NCI-H446 treated with DMSO at 0.1 percent for 48 hours (cell line): ENCODE measurements at places on chromosomes 2 and 18.

DNA sequence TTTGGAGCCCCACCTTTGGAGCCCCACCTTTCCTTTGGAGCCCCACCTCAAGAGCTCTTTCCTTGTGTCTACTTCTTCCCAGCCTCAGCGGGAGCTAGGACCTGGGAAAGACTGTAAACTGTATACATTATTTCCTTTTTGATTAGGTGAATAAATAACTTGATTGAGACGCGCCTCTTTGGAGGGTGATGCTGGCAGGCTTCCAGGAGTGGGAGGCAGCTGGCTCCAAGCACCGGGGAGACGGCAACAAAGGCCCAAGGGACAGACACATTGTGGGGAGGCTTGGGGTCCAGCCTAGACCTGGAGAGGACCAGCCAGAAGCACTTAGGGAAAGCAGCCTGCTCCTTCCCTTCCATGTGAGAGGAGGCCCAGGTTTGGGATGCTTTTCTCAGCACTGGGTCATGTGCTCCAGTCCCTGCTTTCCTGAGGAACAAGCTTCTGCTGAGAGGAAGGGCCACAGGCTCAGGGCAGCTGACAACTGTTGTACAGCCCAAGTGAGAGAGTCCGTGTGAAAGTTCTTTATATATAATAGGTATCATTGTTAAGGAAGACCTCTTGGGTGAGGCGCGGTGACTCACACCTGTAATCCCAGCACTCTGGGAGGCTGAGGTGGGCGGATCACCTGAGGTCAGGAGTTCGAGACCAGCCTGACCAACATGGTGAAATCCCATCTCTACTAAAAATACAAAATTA, 297.2 kb upstream of the SLC14A2 start:
- no peak for DNase-seq

DNA sequence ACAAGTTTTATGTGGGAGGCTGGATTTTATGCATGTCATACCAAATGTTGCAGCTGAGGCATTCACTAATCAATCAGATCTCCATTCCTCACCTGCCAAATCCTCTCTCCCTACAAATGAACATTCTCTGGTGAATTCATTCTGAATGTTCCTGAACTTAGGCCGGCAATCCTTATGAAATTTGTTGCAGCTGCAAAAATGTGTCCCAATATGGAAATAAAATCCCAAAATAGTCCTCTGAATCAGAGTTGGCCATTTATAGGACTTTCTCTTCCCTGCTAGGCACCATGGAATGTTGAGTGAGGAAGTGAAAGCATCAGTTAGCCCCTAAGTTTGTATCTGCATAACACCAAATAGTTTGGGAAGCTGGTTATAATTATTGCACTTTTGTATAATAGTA, 25.6 kb downstream of the GCA start:
- no peak for DNase-seq

- no peak for DNase-seq
Observed at GRCh38 chr2:85340034-85340892, 12.5 kb upstream of the TGOLN2 start.

DNA sequence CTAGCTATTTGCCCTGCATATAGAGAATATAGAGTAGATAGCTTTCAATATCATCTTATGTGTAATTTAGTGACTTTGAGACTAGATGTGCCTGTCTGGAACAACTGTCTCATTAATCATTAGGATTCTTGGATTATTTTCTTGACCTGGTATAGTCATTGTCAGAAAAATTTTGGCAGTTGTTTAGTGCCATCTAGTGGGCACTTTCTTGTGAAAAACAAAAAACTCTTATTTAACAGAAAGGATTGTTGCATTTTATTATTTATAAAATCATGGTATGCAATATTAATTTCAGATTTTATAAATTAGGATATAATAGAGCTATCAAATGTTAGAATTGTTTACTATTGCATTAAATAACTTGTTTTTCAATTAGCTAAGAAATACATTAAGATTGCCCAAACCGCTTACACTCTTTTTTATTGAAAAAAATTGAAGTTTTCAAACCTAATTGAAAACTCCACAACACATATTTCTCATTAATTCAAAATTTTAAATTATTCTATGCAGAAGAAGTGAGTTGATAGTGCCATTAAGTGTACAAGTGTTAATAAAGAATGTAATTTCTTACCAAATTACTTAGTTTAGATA, 80.3 kb downstream of the DYNAP start:
- no peak for DNase-seq

DNA sequence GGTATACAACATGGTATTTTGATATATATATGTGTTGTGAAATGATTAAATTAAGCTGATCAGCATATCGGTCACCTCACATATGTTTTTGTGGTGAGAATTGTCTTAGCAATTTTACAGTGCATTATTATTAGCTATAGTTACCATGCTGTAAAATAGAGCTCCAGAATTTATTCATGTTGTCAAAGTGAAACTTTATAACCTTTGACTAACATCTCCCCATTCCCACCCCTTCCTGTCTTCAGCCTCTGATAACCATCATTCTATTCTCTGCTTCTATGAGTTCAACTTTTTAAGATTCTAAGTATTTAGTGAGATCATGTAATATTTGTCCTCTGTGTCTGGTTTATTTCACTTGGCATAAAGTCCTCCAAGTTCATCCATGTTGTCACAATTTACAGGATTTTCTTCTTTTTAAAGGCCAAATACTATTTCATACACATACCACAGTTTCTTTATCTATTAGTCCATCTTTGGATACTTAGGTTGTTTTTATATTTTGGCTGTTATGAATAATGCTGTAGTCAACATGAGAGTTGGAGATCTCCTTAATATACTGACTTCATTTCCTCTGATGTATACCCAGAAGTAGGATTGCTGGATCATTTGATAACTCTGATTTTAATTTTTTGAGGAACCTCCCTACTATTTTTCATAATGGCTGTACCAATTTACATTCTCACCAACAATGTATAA, 30.3 kb downstream of the NCOA1 start:
- DNase-seq: no peak

DNA sequence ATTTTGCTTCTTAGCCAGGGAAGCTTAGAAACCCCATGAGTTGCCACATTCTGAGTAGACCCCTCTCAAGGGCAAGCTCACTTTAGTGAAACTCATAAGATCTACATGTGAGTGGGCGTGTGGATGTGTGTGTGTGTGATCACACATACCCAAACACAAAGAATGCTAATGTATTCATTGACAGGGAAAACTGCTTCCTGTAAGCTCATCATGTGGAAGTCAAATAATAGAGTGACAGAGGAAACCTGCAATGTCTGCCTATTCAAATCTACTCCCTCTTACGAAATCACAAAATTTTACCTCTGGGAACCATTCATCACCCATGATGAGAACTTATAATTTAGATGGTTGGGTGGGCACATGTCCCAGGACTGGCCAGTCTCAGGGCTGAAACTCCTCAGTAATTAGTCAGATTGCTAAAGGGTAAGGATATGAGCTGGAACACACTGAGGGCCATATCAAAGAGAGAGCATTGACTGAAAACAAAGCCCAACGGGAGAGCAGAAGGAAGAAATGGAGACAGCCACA, 94.5 kb upstream of the CCDC150 start:
- no peak for DNase-seq

- no peak for DNase-seq
Observed at GRCh38 chr2:215396595-215397313, 39.1 kb downstream of the FN1 start.

DNA sequence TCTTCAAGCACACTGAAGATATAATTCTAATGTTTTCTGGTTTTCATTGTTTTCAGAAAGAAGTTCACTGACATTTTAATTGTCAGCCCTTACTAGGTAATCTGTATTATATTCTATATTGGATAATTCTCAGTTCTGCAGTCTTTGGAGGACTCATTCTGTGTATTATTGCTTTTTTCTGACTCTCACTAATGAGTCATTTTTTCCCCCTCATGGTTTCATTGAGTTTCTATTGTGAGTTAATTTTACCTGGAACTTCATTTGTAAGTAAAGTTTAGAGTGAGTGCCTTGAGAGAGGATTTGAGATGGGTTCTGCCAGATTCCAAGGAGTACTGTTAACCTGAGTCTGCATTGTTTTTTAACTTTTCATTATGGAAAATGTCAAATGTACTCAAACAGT, 90.4 kb upstream of the LYPD1 start:
- DNase-seq: no peak

DNA sequence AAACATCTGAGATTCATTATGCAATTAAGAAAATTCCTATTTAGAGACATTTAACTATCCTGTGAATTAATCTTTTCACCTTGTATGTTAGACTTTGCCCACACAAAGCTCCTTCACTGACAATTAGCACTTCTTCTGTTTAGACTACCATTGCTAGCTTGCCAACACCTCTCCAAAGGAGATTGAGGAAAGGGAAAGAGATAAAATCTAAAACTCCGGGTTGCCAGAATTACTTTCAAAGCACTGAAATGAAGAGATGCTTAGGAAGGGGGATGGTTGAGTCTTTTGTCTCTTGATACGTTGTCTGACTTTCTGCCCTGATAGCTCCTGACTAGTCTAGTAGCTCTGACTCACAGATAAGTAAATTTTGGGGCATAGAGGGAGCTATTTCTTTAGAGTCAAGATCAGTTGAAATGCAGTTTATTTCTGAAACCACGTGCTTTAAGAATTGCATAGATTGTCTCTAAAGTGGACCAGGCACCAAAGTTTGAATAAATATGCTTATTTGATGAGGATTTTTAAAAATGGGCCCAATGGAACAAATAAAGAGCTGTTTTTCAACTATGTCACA, 74.1 kb upstream of the DSEL start:
- no peak for DNase-seq

GRCh38 chr2:166727095-166727494, 161.2 kb upstream of the XIRP2 start:
- no peak for DNase-seq

DNA sequence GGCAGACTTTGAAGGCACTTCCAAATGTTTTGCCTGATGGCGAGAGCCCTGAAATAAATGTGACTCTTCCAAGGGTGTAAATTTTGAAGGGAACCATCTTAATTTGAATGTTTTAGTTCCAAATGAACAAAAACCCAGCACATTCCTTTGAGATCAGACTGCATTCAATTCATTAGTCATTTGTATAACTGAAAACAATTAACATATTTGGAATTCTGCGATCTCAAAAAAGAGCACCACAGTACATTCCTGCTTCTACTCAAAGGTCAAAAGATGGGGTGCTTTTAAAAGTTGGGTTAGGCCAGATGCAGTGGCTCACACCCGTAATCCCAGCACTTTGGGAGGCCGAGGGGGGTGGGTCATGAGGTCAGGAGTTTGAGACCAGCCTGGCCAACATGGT, 38.2 kb upstream of the CHRNA1 start:
- DNase-seq: no peak

- DNase-seq: no peak
Observed at GRCh38 chr18:44733069-44733753, 52.5 kb downstream of the SETBP1 start.

- no peak for DNase-seq
Observed at GRCh38 chr2:70855667-70856066, 20.1 kb upstream of the CD207 start.

DNA sequence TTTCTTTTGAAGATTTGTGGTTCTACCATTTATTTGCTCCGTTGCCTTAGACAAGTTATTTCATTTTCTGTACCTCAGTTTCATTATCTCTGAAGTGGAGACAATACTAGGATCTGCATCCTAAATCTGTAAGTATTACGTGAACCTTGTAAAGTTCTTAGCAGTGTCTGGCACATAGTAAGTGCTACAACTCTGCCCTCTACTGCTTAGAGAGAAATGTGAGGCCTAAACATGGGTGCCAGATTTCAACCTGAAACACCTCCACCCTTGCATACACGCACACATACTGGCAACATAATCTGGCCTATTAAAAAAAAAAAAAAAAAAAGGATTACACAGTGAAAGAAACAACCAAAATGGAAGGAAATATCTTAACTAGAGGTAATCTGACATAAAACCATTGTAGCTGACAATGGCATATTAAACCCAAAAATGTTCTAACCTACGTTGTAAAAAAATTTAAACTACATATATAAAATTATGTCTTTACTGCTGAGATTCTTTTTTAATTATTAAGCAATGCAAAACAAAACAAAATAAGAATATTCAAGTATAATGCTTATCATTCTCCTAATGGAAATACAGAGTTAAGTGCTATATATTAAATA, 132.6 kb downstream of the MAP2 start:
- peak; percentile 53 for DNase-seq

DNA sequence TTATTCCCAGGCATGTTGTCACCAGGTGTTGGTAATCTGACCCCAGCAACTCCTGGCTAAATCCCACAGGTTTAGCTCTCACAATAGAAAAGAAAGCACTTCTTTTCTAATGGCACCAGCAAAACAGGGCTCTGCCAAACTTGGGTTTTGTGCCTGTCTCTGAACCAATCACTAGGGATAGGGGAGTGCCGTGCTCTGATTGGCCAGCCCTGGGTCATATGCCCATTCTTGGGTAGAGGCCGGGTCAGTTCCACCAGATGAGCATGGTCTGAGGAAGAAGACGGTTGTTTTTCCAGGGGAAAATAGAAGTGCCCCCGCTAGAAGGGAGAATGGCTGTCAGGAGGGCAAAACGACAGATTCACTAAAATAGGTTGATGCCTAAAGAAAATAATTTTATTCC, 14.7 kb downstream of the CDK15 start:
- no peak for DNase-seq

- no peak for DNase-seq
Observed at GRCh38 chr2:211407076-211407475, 850.7 kb downstream of the CPS1 start.

DNA sequence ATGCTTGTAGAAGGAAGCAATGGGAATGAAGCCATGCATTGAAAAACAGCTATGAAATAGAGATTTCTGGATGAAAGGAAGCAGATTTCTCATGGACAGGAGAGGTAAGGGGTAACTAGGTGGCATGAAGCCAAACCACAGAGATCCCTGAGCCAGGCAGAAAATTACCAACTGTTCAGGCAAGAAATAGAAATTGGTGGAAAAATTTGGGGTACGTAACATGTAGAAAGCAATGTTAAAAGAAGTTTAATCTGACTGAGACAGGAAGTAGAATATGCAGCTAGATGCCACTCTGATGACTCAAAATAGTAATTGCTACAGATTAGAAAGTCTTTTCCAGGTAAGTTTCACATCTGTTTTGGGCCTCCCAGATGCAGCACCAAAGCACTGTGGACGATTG, 928.5 kb upstream of the CELF4 start:
- DNase-seq: no peak

GRCh38 chr2:158725441-158725891, 69.7 kb upstream of the DAPL1 start:
- no peak for DNase-seq

- no peak for DNase-seq
Observed at GRCh38 chr2:174183076-174183475, 65.3 kb downstream of the OLA1 start.

DNA sequence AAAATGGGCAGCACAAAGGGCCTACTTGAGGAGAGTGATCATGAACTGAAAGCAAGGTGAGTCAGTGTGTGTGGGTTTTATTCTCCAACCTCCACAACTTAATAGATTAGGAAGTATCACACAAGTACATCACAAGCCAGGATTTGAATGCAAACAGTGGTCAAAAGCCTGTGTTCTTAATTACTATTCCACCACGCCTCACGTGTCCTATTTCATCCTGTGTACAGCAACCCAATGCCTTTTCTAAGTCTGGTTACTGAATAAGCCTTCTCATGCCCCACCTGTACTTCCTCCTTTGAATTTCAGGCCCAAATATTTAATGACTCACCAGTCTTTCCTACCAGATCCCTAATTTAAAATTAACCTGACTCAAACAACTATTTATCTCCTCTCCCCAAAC, 755.7 kb upstream of the SLC8A1 start:
- no peak for DNase-seq

- DNase-seq: no peak
Observed at GRCh38 chr18:41731884-41732283, 223.2 kb upstream of the PIK3C3 start.

- no peak for DNase-seq
Observed at GRCh38 chr2:221203125-221203524, 369.0 kb downstream of the EPHA4 start.
